Aorta (tissue), 5 donors: ENCODE measurements at places on chromosomes 5 and 9. TPM values are rescaled to one million over a fixed set of nuclear protein-coding genes. Genes with fewer than 3 reads are reported as not detected.

DNA sequence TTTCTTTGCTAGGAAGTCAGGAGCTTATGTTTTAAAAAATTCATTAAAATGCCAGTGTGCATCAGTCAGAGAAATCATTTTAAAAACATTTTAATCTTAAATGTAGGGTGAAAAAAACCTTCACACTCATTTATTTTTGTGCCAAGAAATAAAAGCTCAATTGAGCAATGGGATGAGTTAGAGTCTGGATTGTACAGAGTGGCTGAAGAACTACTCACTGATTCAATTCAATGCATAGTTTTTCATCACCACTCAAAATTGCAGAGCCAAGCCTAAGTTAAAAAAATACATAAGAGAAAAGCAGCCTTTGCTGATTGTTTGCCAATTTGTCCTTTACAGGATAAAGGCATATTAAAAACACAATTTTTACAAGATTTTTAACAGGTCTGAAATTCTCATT, 168.2 kb upstream of the DMRTA1 start:
- H3K27me3 ChIP-seq: no peaks in the 10 kb centered on the region
- H3K4me1 ChIP-seq: no peaks in the 10 kb centered on the region
- H3K4me3 ChIP-seq: no peak overlapping the region
- H3K27ac ChIP-seq: no peak overlapping the region
- H3K36me3 ChIP-seq: no peaks in the 10 kb centered on the region

- H3K36me3 ChIP-seq: no peaks in the 10 kb centered on the region
- H3K27ac ChIP-seq: no peak overlapping the region
- no peak for DNase-seq
- no peaks in the 10 kb centered on the region for H3K27me3 ChIP-seq
- no peak overlapping the region for H3K4me3 ChIP-seq
These were observed 119.8 kb downstream of the SSBP2 start for GRCh38 chr5:81631124-81631523.

DNA sequence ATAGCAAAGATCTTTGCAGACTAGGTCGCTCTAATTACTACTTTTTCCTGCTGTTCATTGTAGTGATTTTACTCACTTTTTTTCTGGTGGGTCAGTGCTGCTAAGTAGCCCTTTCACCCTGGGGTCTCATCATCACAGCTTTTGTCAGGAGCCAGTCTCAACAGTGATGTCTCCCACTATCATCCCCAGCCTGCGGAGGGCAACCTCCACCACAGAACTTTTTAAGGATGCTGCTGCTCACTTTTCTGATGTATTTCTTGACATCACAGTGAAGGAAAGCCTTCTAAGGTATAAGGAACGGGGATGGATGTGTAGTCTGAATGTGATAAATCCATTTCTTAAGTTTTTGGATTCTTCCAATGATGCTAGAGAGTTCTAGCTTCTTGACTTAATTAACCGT, 242.5 kb upstream of the RIOK2 start:
- H3K4me3 ChIP-seq: no peak overlapping the region
- no peak overlapping the region for H3K27ac ChIP-seq
- no peaks in the 10 kb centered on the region for H3K27me3 ChIP-seq
- H3K36me3 ChIP-seq: no peaks in the 10 kb centered on the region
- DNase-seq: no peak

- H3K36me3 ChIP-seq: no peaks in the 10 kb centered on the region
- no peak for DNase-seq
- no peak overlapping the region for H3K4me3 ChIP-seq
- no peaks in the 10 kb centered on the region for H3K4me1 ChIP-seq
These were observed 7.0 kb downstream of the NOTCH1 start for GRCh38 chr9:136538599-136539426.

- H3K36me3 ChIP-seq: no peaks in the 10 kb centered on the region
- H3K27ac ChIP-seq: no peak overlapping the region
These were observed 130.4 kb downstream of the ASTN2 start for GRCh38 chr9:117284414-117284813.

- H3K27ac ChIP-seq: no peak overlapping the region
- DNase-seq: no peak
- H3K4me3 ChIP-seq: no peak overlapping the region
- no peaks in the 10 kb centered on the region for H3K36me3 ChIP-seq
These were observed 149.5 kb downstream of the FANCC start for GRCh38 chr9:95167998-95168397.

DNA sequence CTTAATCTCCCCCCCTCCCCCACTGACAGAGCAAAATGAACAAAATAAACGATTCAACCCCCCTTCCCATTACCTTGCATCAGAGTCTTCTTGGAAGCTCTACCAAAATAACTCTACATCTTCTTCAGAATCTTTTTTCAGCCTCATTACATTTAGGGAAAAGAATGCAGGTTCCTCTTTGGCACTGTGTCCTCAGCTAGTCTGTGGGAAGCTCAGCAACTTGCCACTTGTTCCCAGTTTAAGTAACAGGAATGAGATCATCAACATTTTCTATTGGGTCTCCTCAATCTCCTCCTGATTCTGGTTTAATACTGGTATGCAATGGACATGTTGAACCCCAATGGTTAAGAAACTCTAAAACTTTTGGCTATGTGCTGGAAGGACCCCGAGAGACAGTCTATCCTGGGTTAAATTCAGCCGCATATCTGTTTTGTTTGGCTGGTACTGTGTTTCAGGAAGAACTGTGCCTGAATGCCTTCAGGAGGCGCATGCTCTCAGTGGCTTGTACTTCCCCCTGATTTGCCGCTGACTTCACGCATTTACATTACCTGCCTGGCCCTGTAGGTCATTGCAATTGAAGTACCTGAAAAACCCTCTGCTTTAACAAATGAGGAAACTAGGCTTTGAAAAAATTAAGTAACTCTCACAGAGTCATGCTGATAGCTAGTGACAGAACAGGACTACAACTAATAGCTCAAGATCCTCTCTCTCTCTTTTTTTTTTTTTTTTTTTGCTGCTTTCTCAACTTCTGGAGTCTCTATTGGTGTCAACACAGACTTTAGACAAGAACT, 78.1 kb upstream of the HMHB1 start:
- no peak overlapping the region for H3K27ac ChIP-seq
- H3K27me3 ChIP-seq: no peaks in the 10 kb centered on the region
- no peak overlapping the region for H3K4me3 ChIP-seq
- H3K4me1 ChIP-seq: no peaks in the 10 kb centered on the region
- no peaks in the 10 kb centered on the region for H3K36me3 ChIP-seq
- no peak for DNase-seq

GRCh38 chr5:14321936-14322335, 178.8 kb downstream of the TRIO start:
- H3K27ac ChIP-seq: no peak overlapping the region
- H3K27me3 ChIP-seq: no peaks in the 10 kb centered on the region
- no peaks in the 10 kb centered on the region for H3K4me1 ChIP-seq
- no peak for DNase-seq
- peaks cover 9% of the 10 kb centered on the region for H3K36me3 ChIP-seq

- no peaks in the 10 kb centered on the region for H3K36me3 ChIP-seq
- no peak for DNase-seq
- H3K27me3 ChIP-seq: no peaks in the 10 kb centered on the region
These were observed 73.6 kb upstream of the PPP2R2B start for GRCh38 chr5:146952168-146952567.

- no peaks in the 10 kb centered on the region for H3K27me3 ChIP-seq
- H3K36me3 ChIP-seq: no peaks in the 10 kb centered on the region
- peak; percentile 90 for DNase-seq
- H3K4me1 ChIP-seq: peaks cover under 1% of the 10 kb centered on the region
These were observed 12.2 kb downstream of the CXXC5 start for GRCh38 chr5:139660105-139660922.

DNA sequence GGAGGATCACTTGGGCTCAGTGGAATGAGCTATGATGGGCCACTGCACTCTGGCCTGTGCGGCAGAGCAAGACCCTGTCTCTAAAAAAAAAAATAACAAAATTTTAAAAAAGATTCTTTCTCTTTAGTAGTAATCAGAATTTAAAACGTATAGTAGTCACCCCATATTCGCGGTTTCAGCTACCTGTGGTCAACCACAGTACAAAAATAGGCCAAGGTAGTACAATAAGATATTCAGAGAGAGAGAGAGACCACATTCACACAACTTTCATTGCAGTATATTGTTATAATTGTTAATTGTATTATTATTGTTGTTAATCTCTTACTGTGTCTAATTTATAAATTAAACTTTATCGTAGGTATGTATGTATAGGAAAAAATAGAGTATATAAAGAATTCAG, 18.7 kb downstream of the INIP start:
- DNase-seq: no peak
- H3K27me3 ChIP-seq: no peaks in the 10 kb centered on the region
- H3K36me3 ChIP-seq: no peaks in the 10 kb centered on the region
- H3K4me1 ChIP-seq: no peaks in the 10 kb centered on the region
- H3K27ac ChIP-seq: no peak overlapping the region
- H3K4me3 ChIP-seq: no peak overlapping the region

DNA sequence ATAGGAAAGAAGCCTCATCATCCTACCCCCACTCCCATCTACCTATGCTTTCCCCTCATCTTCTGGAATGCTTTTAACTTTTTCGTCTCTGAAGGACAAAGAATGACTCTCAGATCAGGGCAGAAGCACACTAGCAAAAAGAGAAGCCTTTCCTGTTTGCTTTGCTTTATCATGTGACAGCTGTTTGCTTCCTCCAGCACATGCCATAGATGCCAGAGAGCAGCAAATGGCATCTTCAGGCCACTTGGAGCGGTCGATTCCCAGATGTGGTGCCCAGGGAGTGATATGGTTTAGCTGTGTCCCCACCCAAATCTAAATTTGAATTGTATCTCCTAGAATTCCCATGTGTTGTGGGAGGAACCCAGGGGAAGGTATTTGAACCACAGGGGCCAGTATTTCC, 294.8 kb downstream of the GADD45G start:
- no peaks in the 10 kb centered on the region for H3K27me3 ChIP-seq
- H3K36me3 ChIP-seq: no peaks in the 10 kb centered on the region
- H3K27ac ChIP-seq: no peak overlapping the region

DNA sequence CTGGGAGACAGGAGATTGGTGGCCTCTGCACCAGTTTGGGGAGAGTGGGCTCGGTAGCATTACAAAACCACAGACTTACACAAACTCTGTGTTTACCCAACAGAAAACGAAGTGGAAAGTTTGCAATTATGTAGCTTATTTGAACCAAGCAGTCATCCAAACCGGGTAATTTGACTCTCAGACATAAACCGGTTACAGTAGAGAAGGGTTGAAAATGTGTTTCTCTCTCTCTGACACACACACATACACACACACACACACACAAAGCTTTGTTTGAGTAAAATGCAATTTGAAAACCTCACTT, 97.1 kb upstream of the ZNF608 start:
- no peaks in the 10 kb centered on the region for H3K27me3 ChIP-seq
- DNase-seq: no peak
- no peak overlapping the region for H3K27ac ChIP-seq

DNA sequence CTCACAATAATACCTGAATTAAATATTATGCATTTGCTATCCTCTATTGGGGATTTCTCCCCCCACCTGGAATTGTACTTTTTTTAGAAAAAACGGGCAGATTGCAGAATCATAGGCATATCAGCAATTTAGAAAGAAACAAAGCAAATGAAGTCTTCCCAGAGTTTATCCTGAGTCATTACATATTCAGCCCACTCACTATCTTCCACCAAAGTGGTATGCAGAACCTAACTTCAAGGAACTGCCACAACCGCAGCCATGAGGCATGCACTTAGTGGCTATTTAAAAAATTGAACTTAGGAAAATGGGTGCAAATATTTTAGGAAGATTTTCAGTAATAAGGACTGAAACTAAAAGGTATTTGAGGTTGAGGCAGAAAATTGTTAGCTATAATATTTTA, 48.6 kb downstream of the UBAP1 start:
- no peak overlapping the region for H3K27ac ChIP-seq
- H3K4me3 ChIP-seq: no peak overlapping the region
- H3K4me1 ChIP-seq: no peaks in the 10 kb centered on the region

DNA sequence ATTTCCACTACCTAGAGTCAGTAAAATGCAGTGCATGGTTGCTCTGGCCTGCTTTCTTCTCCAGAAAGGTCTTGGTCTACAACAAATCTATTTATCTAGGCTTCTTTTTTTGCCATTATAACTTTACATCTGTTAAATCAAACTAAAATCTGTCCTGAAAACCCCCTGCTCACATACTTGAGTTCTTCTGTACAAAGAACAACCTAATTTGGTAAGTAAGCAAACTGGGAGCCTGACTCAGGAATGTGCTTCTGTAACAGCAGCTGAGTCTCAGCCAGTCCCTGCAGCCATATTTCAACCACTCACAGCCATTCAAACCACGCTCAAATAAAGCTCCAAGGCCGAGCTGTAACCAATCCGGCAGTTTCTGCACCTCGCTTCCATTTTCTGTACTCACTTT, 95.8 kb downstream of the PLPP1 start:
- peak overlapping the region; percentile 95 for H3K27ac ChIP-seq
- H3K27me3 ChIP-seq: no peaks in the 10 kb centered on the region
- peaks cover 7% of the 10 kb centered on the region for H3K36me3 ChIP-seq
- no peak overlapping the region for H3K4me3 ChIP-seq
- DNase-seq: no peak

- no peak overlapping the region for H3K27ac ChIP-seq
- H3K4me3 ChIP-seq: no peak overlapping the region
- H3K27me3 ChIP-seq: no peaks in the 10 kb centered on the region
- H3K4me1 ChIP-seq: no peaks in the 10 kb centered on the region
- no peak for DNase-seq
These were observed 149.4 kb downstream of the GADD45G start for GRCh38 chr9:89754193-89754592.

UCK1 gene
- total RNA-seq: 28.3 TPM

VCAN gene
- 513 TPM for total RNA-seq

PCDHGC4 gene
- 6.1 TPM for total RNA-seq

POC5 gene
- total RNA-seq: 11.8 TPM

RORB gene
- total RNA-seq: 1.2 TPM

SLC36A2 gene
- not detected for total RNA-seq

JAKMIP2 gene
- 0.42 TPM for total RNA-seq

STK32A gene
- total RNA-seq: 6.4 TPM
